ENCODE measurements at places on chromosomes 5 and 9.

DNA sequence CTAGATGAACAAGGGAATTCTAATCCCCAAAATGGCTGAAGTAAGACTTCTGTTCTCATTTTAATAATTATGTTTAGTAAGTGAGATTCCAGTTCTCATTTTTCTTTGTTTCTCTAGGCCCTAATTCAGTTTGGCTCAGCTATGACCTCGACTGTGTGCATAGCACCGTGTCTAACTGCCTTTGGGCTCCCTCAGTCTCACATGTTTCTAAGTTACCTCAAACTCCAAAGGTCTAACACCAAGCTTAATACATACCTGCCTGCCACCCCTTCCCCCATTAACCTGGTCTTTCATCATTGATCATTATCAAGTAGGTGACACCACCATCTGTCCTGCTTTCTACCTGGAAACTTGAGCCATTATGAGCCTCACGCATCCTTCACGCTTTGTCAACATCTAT, 273.2 kb downstream of the SAXO1 start:
- DNase-seq: no peak

DNA sequence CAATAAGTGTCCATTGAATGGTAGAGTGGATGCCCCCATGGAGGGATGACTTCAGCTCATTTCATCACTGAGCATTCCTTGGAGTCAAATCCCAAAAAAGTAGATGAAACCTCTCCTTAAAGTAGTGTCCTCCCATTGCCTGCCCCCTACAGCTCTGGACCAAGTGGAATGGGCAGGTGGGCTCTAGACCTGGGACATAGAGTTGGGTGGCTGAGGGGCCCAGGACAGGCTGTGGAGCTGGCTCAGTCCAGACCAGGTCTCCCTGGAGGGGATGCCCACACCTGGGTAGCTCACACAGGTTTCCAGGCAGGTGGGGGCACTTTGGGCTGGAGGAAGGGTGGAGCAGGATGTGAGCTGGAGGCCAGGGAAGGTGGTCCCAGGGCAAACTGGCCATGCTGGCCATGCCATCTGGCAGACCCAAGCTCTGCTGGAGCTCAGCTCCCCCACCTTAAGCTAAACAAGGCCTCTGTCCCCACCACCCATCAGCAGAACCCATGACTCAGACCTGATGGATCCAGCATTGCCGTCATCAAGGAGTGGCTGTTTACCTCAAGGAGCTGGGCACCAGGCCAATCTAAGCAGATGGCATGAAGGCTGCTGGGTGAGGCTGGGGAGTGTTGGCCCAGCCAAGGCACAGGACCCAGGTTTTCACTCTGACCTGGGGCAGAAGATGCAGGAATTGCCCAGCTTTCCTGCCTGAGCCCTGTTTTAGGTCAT, 6.2 kb upstream of the SPINK4 start:
- DNase-seq: no peak

- DNase-seq: no peak
These were observed 2180.4 kb upstream of the C9orf72 start for GRCh38 chr9:29753638-29754037.

- no peak for DNase-seq
These were observed 300.4 kb downstream of the DTWD2 start for GRCh38 chr5:118687661-118688621.

- no peak for DNase-seq
These were observed 41.9 kb upstream of the RIC1 start for GRCh38 chr9:5587024-5587423.

DNA sequence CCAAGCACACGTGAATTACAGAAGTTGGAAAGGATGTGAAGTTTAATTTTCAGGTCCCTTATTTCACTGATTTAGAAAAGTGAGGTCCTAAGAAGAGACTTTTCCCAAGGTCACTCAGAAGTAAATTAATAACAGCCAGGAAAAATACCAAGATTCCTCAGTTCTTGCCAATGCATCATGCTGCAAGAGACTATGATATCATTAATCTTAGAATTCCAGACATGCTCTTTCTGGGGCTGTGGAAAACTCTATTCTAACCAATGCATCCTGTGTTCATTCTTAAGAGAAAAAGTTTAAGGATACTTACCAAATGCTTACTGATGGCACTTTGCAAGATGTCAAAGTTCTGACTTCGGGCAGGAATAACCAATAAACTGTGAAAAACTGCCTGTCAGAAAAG, 42.8 kb downstream of the TEX10 start:
- DNase-seq: no peak

GRCh38 chr5:141050622-141051520, at the start of gene PCDHB1:
Gene PCDHB1 (plus strand): TSS chr5:141051374. CDS start chr5:141051471, 97 bp downstream.
- DNase-seq: no peak

DNA sequence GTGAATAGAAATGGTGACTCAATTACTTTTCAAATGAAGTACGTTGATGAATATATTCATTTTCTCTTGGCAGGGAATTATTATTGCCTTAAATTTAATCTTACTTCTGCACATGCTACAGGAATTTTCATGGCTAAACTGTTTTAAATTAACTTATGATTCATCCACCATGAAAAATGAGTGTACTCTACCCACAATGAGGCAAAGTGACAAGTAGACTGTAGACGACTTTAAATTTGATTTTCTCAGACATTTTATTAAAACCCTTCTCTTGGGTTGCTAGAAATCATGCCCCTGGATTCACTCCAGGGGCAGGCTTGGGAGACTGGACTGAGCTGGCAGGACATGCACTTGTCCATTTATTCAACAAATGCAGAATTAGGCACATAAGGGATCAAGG, 23.5 kb upstream of the ERAP2 start:
- DNase-seq: no peak

- DNase-seq: no peak
These were observed 312.5 kb upstream of the SEMA6A start for GRCh38 chr5:116887104-116887503.

DNA sequence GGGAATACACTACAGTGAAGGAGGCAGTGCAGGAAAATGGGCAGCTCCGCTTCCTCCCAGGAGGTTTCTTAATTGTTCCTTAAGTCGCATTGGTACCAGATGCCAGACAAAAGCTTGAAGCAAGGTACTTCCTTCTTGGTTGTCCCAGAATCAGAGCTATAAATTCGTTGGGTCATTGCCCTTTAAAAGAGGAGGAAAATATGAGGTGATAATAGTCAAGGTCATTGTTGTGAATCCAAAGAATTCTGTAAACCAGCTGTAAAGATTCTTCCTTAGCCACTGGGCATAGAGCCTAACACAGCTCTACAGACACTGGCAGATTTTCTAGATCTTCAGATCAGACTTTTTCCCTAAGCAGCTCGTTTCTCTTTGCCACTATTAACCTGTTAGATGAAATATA, 444.1 kb upstream of the TLE4 start:
- no peak for DNase-seq

DNA sequence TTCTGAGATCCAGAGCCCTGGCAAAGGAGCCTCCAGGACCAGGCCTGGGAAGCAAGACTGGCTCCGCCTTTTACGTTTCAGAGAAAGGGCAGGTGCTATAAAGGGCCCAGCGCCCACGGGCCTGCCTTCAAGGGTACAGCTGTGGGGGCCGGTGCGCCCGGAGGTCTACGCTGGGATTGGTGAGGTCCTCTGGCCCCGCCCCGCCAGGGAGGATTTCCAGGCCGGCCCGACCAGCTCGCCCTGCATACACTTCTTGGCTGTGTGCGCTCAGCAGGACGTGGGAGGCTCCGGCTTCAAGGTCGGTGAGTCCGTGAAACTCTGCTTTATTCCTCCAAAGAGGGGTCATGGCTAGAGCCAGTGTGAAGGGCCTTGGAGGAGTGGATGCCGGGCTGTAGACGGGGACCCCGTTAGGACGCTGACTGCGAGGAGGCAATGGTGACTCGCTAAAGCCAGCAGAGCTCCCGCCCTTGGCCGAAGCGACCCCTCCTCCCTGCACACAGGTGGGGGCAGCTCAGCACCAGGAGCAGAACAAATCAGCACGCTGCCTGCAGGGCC, at the start of gene CKMT2:
Gene CKMT2, plus strand, starts transcription at position 243 of the 555 bp plus-strand sequence. CDS start 17,811 bp downstream, outside the sequence.
- DNase-seq: no peak

DNA sequence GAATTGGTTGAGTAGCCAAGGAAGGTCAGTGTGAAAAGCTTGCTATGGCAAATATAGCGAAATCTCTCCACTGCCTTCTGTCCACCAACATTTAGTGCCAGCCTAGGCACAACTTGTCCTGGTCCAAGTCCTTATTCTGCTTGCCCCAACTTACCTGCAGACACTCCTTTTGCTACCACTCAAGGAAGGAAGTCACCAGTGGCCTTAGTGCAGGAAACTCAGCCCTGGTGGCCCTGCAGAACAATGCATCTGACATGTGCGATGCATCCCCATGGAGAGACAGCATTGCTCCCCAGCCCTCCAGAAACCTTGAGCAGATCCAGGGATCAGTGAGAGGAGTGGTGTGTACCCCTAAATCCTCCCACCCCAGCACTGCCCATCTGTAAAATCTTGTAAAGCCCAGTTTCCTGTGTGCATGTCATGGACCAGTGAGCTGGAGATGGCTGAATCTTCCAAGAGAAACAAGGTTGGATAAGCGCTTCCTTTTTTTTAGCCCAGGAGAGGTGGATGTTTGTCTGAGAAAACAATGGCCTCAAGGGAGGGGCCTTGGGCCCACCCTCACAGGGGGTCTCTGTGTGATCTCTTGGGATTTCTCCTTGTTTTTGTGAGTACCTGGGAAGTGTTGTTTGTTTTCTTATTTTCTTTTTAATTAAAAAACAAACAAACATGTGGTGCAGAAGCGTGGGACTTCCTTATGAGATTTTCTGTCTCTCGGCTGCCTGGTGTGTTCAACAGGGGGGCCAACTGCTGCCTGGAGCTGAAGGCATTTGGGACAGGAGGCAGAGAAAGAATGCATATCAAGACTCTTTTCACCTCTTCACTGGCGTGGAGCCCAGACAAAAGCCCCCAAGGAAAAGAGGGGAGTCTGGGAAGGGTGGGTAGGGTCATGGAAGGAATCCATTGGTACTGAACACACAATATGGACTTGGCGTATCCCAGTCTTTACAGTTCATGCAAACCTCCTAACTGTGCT, 3.6 kb downstream of the FOXI1 start:
- DNase-seq: no peak

GRCh38 chr5:104890767-104891166, 1328.2 kb upstream of the NUDT12 start:
- DNase-seq: no peak

DNA sequence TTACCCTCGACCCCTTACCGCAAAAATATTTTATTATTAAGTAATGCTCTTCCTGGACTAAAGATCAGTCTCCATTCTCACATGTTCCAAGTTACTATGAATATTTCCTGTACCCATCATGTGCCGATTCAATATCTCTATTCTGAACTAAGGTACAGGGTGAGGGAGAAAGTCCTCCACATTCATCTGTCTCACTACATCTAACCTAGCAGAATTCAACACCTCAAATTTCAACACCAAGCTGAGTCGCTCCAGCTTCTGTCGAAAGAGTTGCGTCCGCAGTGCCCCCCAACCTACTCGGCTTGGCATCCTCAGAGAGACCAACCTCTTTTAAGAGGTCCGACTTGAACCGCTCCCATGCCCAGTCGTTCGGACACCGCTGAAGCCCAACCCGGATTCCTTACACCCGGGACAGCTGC, 1.0 kb downstream of the CERT1 start:
- DNase-seq: no peak

- DNase-seq: no peak
These were observed 18.6 kb upstream of the AGXT2 start for GRCh38 chr5:35066260-35066795.

GRCh38 chr9:83620841-83621636, 1.9 kb upstream of the IDNK start:
- no peak for DNase-seq

DNA sequence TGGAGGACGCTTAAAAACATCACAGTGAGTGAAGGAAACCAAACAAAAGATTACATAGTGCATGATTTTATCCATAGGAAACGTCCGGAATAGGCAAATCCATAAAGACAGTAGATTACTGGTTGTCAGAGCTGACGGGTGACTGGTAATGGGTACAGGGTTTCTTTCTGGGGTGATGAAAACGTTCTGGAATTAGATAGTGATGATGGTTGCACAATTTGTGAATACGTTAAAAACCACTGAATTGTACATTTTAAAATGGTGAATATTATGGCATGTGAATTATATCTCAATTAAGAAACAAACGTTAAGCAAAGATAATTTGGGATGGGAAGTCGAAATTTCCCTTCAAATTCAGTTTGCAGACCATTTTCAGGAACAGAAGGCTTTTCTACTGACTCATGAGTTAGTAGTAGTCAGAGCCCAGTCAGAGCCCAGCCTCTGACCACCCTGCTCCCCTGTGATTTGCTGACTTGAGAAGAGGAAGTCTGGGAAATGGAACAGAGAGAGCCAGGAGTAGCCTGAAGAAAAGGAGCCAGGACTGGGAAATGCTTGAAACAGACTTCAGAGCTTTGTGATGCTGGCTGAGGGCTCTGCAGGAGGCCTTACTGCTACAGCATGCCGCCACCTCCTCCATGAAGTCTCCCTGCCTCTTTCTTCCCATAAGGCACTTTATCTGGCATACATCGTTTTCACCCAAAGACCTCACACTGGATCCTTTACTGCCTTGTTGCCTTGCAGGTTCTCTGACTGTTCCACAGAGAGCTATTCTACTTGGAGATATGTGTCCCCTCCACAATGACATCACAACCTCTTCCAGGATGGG, 46.4 kb upstream of the CTNNA1 start:
- DNase-seq: no peak

DNA sequence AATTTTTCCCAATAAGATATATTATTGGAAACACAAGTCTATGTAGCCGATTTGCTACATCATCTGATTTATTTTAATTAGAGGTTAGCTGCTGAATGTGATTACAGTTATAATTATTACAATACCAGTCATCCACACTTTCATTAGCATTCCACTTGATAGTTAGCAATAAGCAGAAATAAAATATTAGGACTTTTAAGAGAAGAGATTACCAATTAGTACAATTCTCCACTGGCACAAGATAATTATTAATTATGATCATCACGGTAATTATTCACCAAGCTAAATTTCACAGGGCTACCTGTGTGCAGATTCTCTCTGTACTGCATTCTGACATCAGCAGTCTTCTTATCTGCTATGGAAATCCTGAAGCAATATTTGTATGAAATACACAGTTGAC, 474.7 kb downstream of the TLE4 start:
- DNase-seq: no peak

GRCh38 chr5:107290780-107291398, 379.8 kb downstream of the EFNA5 start:
- no peak for DNase-seq

- DNase-seq: no peak
These were observed 727 bp downstream of the TRIM7 start for GRCh38 chr5:181204113-181204825.

GRCh38 chr5:94740286-94740685, 121.8 kb downstream of the SLF1 start:
- no peak for DNase-seq

- no peak for DNase-seq
These were observed 16.5 kb upstream of the ADRB2 start for GRCh38 chr5:148809781-148810524.

- no peak for DNase-seq
These were observed 30.2 kb downstream of the TGFBI start for GRCh38 chr5:136058972-136059354.

GRCh38 chr9:87878989-87879511, 3.6 kb upstream of the SPATA31E1 start:
- no peak for DNase-seq
